ENCODE measurements at places on chromosomes 7 and 10.
A peak's percentile ranks its signal among the peaks of the same experiment; 100 is the strongest.

DNA sequence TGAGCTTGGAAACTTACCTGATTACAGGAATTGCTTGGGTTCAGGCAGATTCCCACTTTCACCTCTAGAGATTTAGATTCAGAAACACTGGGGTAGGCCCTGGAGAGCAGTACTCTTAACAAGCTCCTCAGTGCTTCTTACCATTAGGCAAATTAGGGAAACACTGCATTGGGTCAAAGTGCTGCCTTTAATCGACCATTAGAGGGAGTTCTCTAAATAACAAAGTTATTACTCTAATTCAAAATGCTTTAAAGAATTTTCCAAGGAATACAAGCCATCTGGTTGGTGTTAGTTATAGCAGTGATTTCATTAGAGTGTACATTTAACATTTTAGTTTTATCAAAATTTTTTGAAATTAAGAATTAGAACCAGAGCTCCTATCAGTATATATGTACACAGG is 324.5 kb downstream of the GFRA1 start:
- no peak for DNase-seq

GRCh38 chr10:86953747-86954680 is 3.4 kb downstream of the MMRN2 start:
- no peak for DNase-seq

DNA sequence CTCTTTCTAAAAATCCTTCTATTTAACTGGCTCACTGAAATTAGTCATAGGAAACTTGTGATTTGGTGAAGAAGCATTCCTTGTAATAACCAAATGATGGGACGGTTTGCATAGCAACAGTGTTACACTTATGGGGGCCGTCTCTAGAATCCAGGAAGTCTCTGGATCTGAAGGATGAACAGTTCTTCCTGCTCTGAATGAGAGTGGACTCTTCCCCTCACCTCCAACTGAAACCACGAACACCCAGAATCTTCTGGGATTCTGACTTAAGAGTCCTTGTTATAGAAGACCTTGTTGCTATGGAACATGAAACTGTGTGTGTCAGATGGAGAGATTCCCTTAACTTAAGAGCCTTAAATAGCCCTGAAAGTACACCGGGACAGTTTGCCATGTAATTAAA is 23.2 kb downstream of the NOLC1 start:
- no peak for DNase-seq

DNA sequence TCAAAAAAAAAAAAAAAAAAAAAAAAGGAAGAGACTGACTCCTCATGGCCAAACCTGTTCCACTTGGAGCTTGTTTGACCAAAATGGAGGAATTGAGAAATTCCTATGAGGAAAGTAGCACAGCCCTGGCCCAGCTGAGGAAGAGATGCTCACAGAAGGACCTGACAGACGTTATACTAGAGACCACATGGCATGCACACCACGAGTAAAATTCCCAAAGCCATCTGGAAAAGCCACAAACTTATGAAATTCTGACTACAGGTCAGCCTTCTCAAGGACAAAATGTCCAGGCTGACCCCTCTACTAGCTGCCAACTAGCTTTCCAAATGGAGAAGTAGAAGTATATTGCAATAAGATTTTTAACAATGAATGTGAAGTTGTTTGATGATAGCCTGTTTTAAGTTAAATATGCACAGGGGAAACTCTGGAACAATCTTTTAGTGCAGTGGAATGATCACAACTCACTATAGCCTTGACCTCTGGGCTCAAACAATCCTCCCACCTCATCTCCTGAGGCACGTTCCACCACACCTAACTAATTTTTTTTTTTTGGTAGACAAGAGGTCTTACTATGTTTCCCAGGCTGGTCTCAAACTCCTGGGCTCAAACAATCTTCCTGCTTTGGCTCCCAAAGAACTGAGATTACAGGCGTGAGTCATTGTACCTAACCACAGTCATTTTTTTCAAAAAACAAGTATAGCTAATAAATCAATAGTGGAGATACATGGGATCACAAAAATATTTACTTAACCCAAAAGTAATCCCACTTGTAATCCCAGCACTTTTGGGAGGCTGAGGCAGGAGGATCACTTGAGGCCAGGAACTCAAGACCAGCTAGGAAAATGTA is 75.7 kb downstream of the AKR1D1 start:
- no peak for DNase-seq

GRCh38 chr7:98930464-98930863 is 52.1 kb downstream of the TRRAP start:
- DNase-seq, result peak; percentile 16
